ENCODE measurements at places on chromosomes 1 and 21.
A peak's percentile ranks its signal among the peaks of the same experiment; 100 is the strongest.

DNA sequence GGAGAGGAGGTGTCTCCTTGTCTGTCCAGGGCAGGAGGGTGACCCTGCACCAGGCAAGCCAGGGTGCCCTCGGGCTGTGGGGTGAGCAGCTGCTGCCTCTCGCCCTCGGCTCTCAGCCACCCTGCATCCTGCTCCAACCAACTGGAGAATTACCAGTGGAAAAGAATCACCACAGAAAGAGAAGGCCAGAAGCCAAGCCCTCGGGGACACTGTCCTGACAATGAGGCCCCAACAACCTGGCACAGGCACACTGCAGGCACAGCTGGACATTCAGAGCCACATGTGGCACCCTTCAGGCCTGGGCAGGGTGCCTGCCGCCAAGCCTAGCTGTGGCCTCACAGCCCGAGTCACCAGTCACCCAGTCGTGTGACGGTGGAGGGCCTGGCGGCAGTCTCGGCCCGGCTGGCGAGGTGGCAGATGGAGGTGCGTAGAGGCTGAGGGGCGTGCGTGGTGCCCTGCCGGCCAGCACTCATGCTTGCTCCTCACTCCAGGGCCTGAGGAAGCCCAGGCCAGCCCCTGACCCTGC, 12.0 kb downstream of the MEGF6 start:
- no peak for DNase-seq

GRCh38 chr21:14685568-14685967, 139.5 kb upstream of the SAMSN1 start:
- no peak for DNase-seq

DNA sequence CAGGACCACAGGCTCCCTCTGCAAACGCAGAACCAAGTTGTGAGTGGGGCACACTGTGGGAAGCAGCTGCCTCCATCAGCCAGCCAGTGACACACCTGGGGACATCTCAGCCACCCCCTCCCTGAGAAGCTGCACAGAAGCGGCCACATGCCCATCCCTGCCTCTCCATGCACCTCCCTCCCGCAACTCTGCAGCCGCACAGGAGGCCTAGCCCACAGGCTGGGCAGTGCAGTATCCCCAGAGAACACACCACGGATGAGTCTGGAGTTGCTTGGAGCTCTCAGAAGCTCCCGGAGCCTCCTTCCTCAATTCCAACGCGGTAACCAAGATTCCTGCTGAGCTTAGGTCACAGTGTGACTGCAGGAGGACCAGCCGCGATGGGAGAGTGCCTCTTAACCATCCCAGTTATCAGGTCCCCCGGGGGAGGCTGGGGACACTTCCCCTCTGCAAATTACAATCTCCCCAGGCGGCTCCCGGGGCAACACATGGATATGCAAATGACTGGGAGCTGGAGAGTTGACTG, 1.2 kb upstream of the WNT3A start:
- DNase-seq, result no peak

DNA sequence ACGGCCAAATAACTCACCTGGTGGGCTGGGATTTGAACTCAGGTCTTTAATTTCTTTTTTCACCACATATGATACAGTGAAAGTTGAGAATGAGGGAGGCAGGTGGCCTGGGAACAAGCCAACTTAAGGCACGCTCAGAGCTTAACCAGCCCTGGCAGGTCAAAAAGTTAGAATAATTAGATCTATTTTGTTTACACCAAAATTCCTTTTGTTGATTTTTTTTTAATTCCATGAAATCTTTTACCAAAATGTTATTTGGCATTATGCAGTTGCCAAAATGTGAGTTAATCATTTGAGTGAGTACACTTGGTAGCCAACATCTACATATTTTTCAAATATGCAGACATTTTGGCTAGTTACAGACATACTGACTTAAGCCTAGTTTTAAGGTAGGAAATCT, 36.8 kb downstream of the LHX8 start:
- DNase-seq, result no peak

- no peak for DNase-seq
Measured at GRCh38 chr1:199590708-199591107, 436.8 kb upstream of the NR5A2 start.

- peak; percentile 38 for DNase-seq
Measured at GRCh38 chr1:7491109-7491817, 279.8 kb upstream of the VAMP3 start.

DNA sequence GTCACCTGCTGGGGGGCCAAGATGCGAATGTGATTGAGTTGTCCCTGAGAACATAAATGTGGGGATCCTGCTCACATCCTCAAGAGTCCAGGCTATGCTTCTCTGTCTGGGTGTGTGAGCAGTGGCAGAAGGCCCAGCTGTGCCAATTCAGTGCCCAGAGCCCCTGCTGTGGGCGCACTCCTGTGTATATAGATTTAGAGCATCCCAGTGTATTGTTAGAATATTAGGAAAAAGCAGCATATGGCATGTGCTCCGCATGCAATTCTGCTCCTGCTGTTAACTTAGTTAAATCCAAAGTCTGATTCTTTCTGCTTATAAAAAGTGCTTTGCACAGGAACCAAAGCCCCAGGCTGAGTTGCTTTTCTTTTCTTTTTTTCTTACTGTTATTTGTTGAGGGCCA, 37.8 kb downstream of the FAM78B start:
- no peak for DNase-seq

- DNase-seq, result no peak
Measured at GRCh38 chr1:152525080-152525641, 10.9 kb downstream of the CRCT1 start.

DNA sequence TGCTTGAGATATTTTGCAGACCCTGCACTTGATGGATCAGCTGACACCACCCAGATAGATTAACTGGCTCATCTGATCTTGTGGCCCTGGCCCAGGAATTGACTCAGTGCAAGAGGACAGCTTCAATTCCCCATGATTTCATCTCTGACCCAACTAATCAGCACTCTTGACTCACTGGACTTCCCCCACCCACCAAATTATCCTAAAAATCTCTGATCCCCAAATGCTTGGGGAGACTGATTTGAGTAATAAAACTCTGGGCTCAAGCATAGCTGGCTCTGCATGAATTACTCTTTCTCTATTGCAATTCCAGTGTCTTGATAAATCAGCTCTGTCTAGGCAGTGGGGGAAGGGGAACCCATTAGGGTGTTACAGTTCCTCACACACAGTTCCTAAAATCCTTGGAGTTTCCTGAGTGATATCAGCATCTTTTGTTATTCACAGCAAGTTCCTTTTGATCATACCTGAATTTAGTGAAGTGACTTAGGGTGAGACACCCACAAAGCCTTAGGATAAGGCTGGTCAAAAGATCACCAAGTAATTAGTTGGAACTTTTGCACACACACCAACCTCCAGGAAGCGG, 104.2 kb downstream of the COP1 start:
- DNase-seq, result no peak

DNA sequence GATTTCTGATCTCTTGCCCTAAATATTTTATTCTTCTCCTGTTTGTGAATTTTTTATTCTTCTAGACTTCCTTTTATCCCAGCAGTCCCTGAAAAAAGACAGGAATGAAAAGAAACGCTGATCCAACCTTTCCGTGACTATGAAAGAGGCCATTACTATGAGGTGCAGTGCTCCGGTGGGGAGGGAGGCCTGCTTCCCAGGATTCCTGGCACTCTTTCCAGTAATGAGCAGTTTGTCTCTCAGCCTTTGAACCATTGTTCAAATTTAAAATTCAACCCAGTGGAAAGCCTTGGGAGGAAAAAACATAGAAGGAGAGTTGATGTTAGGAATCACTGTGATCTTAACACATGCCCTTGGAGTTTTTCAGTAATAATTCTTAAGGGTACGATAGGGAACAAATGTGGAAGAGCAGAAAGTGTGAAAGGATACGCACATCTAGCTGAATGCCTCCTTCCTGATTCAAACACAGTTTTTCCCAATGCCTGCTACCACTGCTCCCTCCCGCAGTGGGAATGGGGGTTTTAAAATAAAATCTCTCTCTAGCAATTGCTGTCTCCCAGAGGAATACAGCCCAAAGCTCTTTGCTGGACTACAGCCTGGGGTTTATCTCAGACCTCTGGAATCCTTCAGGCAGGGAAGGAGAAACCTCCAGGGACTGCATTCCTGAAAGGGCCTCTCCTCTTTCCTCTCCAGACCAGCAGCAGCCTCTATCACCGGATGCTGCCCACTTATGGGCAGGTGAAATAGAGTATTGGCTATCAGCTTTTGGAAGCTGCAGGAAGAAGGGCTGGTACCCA, 6.1 kb downstream of the IER5 start:
- DNase-seq, result peak; percentile 87

- no peak for DNase-seq
Measured at GRCh38 chr1:6761196-6761737, 24.0 kb upstream of the CAMTA1 start.

- peak; percentile 22 for DNase-seq
Measured at GRCh38 chr1:212613440-212614335, 5.1 kb downstream of the ATF3 start.

DNA sequence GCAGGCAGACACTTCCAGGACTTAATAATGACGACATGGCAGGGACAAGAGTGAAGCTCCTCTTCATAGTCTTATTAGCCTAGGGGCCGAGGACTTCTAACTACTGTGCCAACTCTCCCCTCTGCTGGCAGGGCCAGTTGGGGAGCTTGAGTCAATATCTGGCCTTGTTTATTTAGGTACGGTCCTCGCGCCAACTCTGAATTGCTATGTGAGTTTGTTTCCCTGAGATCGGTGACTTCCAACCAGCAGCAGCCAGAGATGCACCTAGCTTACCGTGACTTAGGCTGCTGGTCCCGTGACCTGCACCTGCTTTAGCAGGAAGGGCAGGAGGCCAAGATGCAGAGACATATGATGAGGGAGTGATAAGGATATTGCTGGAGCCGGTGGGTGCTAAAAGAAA, 451.1 kb downstream of the PCP4 start:
- no peak for DNase-seq

DNA sequence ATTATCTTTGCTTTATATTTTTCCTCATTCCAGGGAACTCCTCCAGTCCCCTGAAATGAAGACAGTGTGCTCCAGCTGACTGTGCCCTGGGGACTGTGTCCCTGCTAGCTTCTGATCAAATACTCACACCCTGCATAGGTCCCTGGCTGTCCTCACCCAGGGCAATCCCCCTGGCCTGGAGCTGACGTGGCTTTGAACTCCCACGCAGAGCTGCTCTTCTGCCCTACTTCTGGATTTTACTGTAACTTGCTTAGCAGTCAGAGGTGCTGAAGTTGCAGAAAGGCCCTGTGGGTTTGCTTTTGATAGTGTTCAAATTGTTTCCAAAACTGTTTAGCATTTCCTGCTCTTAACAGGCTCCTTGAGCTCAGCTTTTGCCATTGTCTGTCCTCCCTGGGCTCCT, 186.5 kb downstream of the FASLG start:
- DNase-seq, result no peak

GRCh38 chr1:4512636-4513035, 141.8 kb upstream of the AJAP1 start:
- DNase-seq, result no peak

- DNase-seq, result no peak
Measured at GRCh38 chr1:82948386-82948785, 1050.5 kb downstream of the TTLL7 start.

- DNase-seq, result no peak
Measured at GRCh38 chr1:223227486-223228196, 84.6 kb upstream of the TLR5 start.

DNA sequence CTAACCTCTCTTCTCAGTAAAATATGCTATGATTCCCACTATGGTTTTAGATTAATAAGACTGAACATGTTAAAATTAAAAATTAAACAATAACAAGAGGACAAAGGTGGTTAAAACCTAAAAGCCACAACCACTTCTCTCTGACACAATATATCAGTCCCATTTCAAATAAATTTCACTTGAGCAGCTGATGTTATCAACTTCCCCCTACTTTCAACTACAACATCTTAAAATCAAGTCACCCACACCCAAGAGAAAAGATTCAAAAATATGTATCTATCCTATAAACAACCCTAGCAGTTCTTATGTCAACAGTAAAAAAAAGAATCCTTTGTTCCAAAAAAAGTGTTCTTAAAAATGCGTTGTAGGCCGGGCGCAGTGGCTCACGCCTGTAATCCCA, 7.5 kb downstream of the PUM1 start:
- no peak for DNase-seq

DNA sequence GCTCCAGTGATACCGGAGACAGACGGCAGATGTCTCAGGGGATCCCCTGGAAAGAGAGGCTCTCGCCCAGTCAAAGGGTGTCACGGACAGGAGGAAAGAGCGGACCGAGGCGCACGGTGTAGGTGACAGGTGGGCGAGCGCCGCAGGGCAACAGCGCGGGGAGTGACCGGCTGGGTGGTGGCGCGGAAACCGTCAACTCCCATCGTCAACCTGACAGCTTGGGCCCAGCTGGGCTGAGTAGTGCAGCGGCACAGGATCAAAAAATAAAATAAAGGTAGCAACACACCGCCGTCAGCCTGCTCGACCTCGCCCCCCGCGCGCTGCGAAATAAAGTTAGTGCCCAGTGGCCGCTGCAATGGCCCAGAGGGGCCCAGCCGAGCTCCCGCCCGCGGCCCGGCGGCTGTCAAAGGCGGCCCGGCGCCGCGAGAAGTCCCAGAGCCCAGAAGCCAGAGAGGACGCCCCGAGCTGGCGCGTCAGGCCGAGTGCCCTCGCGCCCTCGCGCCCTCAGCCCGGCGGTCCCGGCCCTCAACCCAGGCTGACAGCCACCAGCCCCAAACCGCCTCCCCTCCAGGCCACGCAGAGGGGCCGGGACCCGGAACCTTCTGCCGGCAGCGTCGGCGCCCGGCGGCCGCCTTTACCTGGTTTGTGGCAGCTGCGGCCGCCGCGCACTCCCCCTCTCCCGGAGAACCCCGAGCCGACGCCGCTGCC, at the start of gene LYST:
LYST (minus strand) TSS at position 702 of the 708 bp plus-strand sequence. CDS start 36,489 bp downstream, outside the sequence.
- peak; percentile 62 for DNase-seq

GRCh38 chr1:179034720-179035119, 9.0 kb downstream of the FAM20B start:
- peak; percentile 63 for DNase-seq

GRCh38 chr1:183210681-183211080, 24.6 kb downstream of the LAMC2 start:
- DNase-seq, result no peak

DNA sequence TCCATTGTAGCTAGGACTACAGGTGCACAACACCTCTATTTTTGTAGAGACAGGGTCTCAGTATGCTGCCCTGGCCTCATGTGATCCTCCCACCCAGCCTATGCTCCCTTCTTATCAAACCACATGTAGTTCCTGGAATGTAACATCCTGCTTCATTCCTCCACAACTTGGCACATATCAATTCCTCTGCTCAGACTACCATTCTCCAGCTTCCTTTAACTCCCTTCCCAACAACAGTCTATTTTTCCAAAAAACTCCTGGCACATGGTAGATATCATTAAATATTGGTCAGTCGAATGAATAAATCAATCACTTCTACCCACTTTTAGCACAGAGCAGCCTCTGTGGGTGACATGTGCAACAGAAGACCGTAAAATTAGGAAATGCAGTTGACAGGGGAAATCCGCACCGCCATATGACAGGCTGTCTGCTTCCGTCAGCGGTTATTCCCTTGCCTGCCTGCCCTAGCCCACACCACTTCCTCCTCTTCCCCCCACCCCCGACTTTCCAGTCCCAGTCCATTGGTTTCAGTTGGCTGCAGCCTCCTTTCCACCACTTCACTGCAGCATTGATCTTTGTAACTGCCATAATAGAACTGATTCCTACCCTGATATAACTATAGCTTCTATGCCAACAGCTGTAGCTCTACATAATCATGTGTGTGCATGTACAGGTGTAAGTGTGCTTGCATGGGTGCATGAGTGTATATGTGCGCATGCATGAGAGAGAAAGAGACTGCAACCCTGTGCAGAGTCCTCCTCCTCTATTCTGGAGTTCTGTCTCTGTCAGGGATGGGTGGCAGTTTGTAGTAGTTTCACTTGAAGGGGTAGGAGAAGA, 6.8 kb upstream of the AKR1A1 start:
- no peak for DNase-seq

Measured in HFFc6 (cell line).